NCI-H526 treated with DMSO at 0.1 percent for 48 hours (cell line): ENCODE measurements at places on chromosomes 6 and 20.

- no peak for DNase-seq
Measured at GRCh38 chr6:27544612-27545260, 71.8 kb upstream of the ZNF184 start.

DNA sequence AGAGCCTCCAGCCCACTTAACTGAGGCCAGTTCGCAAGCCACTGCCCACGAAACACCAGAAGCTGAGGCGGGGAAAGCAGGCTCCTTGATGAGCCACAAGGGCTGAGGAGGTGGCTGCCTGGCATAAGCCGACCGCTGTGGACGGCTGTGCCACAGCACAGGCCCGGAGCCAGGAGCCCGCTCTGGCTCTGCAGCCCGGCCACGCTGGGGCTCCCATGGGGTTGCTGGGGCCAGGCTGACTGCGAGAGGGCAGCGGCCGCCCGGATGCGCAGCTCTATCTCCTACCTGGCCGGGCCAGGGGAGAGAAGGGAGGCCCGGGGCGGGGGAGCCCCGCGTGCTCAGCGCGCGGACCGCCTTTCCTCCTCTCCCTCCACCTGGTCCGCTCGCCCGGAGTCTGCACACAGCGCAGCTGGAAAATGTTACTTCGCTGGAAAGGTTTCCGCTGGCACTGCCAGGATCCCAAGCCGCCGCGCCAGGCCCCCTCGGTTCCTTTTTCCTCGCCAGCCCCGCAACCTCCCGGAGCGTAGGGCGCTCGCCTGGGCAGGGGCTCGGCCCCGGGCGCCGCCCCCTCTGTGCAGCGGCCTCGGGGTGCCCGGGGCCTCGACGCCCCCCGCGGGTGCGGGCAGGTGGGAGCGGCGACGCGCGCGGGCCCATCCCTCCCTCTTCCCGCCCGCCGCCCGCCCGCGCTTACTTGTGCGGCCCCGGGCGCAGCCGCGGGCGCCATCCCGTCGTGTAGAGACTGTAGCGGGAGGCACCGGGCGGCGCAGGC lies 657 bp downstream of the EMILIN3 start:
- DNase-seq = peak; percentile 25

- no peak for DNase-seq
Measured at GRCh38 chr6:1136827-1137226, 175.1 kb upstream of the FOXQ1 start.

GRCh38 chr20:61871913-61872312 lies 193.8 kb downstream of the TAF4 start:
- no peak for DNase-seq

- DNase-seq = no peak
Measured at GRCh38 chr6:21769405-21769861, 175.9 kb downstream of the SOX4 start.

- DNase-seq = no peak
Measured at GRCh38 chr6:160500639-160501038, 152.5 kb downstream of the SLC22A3 start.

- DNase-seq = no peak
Measured at GRCh38 chr6:33885132-33886057, 81.6 kb upstream of the MLN start.

DNA sequence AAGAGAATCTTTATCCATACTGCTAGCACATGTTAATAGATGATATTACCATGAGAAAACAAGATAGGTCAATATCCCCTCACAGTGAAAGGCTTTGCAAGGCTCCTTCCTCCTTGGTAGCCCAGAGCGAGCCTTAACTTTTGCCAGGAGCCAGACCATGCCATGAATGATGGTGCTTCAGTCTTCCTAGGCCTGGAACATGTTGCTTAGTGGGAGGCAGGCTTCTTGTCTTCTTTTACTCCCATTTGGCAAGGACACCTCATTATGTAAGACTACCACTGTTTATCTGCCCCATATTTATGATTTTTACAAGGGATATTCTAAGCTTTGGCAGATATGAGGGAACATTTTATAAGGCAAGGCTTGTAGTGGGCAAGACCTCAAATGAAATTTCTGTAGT lies 90.8 kb downstream of the GJA1 start:
- DNase-seq = no peak
